BE2C (cell line): ENCODE measurements at places on chromosomes 13 and 19.

GRCh38 chr19:40421993-40422747, 3.6 kb downstream of the SERTAD1 start:
- no peak for DNase-seq

- no peak for DNase-seq
Measured at GRCh38 chr13:43003010-43003409, 11.0 kb upstream of the EPSTI1 start.

DNA sequence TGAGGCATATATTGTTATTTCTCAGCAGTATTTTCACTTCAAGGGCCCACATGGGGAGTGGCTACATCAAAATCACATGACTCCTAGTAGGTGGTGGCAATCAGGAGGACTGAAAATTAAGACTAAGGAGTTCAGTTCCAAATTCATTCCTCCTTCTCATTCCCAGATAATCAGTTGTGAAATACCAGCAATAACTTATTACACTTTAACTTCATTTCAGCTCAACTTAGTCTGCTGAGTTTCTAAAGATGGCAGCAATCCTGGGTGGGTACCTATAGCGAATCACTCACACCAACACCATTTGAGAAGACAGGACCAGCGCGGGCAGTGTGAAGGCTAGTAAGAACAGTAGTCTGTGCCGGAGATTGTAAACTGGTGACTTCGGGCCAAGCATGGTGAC, 63.9 kb upstream of the SLC10A2 start:
- no peak for DNase-seq

GRCh38 chr13:104577071-104577815, 1511.0 kb upstream of the SLC10A2 start:
- no peak for DNase-seq

DNA sequence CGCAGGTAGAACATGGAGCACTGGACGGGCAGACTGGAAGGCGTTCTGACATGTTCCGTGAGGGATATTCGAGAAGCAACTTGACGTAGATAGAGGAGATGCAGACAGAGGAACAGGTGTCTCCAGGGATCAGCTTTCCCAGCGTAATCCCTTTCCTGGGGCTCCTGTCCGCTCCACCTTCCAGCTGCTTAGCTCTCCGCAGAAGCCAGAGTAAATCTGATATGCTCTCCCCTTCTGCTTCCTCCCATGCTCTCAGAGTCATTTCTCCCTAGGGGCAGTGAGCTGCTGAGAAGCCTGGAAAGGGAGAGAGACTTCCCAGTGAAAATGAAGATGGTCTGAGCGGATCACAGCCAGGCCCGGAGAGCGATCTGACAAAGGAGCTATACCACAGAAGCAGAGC, 23.0 kb upstream of the OLFM4 start:
- no peak for DNase-seq

- DNase-seq = no peak
Measured at GRCh38 chr19:2047449-2048103, 3.5 kb downstream of the MKNK2 start.

DNA sequence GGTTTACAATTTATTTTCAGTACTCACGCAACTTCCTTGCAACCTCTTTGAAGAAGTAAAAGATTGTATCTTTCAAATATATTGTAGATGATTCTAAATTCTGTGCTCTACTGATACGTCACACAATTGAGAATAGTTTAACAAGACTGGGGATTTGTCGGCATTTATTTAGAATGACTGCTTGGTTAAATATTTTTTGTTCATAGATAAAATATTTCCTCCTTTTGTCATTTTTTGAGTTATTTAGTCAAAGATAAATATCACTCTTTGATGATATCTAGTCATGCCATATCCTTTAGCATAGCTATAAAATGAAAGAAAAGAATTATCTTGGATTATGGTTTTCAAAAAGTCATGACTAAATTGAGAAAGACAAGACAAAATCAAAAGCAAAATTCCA, 2747.8 kb downstream of the PCDH9 start:
- DNase-seq = no peak

DNA sequence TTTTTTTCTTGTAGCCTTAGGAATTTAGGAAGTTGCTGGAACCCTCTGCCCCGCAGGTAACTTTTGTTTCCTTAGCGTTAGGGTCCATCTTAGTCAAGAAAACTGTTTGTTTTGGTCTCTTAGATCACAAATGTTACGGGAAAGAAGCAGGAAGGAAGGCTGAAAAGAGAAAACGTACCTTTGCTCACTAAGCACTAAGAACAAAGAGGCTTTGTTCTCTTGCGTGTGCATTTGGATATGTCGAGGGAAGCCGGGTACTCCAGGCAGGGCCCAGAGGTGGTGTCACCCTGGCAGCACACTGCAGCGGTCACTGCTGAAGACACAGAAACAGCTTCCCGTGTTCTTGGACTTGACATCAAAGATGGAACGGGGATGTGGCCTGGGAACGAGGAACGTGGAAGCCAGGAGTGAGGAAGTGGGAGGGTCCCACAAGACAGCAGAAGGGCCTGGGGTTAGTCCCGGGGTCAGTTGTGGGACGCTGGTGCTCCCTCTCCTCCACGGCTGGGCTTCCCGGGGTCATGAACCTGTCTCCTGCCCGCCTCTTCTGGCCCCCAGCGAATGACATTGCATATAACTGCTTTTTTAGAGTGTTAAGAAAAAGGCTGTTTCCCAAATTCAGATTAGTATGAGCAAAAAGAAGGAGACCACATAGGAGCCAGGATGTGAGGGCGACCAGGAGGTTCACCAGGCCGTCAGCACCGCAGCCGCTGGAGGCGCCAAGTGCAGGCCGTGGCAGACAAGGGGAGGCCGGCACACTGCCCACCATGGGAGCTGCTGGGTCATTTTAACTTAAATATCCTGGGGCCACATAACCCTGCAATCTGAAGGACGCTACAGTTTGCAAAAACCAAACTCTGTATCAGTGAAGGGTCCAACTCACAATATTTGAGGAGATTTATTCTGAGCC, 31.6 kb downstream of the ATP11A start:
- DNase-seq = no peak

- no peak for DNase-seq
Measured at GRCh38 chr19:55673889-55674288, 1.1 kb upstream of the EPN1 start.
